ENCODE measurements at places on chromosomes 5 and 9.

- DNase-seq, result no peak
Measured at GRCh38 chr5:81417052-81417451, 23.1 kb upstream of the ACOT12 start.

DNA sequence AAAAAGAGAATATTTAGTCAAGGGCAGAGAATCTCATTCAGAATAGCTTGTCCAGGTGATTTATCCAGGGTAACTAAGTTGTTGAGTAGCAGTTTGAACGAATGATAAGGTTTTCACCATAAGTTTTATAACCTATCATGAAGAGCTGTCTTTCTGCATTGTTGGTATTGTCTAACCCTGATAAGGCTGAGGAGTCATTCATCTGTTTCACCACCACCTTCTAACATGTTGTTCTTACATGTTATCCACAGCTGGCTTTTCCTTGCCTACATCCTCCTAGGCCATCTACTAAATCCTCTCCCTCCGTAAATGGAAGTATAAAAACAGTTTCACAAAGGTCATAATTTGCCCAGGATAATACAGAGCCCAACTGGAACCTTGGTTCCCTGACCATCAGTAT is 24.1 kb downstream of the ZNF462 start:
- DNase-seq, result no peak

DNA sequence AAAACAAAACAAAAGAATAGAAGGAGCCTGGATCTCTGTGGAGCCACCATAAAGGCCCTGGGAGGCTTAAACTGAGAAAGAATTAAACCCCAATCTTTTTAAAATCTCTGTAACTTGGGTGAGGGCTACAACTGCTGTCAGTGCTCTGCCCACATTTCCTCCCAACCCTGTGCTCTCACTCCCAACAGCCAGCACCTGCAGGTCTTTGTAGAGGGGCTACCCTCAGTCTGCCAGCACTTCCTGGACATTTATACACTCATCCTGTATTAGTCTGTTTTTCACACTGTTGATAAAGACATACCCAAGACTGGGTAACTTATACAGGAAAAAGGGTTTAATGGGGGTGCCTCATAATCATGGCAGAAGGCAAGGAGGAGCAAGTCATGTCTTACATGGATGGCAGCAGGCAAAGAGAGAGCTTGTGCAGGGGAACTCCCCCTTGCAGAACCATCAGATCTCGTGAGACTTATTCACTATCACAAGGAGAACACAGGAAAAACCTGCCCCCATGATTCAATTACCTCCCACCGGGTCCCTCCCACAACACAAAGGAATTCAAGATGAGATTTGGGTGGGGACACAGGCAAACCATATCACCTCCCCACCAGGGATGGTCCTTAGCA is 47.4 kb downstream of the SCAI start:
- DNase-seq, result no peak

DNA sequence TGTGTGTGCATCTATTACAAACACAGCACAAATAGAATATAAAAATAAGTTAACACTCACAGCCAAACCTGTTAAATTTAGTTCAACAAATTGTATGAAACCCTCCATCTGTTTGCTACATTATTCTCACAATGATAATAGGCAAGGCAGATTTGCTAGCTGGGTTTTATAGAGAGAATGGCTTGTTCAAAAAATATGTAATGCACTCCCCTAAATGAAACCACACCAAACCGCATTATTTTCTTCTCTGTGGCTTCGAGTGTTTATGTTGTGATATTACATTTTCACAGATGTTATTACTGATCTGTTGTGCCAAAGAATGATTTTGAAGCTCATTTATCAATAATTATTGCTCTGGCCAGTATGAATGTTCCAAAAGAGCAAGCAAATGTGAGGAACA is 92.9 kb downstream of the SPATA31D1 start:
- no peak for DNase-seq

- no peak for DNase-seq
Measured at GRCh38 chr5:135231289-135231688, 167.7 kb downstream of the MACROH2A1 start.

- no peak for DNase-seq
Measured at GRCh38 chr5:112304743-112305142, 114.3 kb downstream of the EPB41L4A start.
